ENCODE measurements at places on chromosomes 11 and 22. TPM values are rescaled to one million over a fixed set of nuclear protein-coding genes. Genes with fewer than 3 reads are reported as not detected.

GRCh38 chr11:59216641-59217564 lies 4.2 kb upstream of the MPEG1 start:
- H3K27ac ChIP-seq = no peak overlapping the region
- no peak for DNase-seq
- peaks cover 12% of the 10 kb centered on the region for H3K4me1 ChIP-seq
- H3K36me3 ChIP-seq = no peaks in the 10 kb centered on the region
- no peak overlapping the region for H3K4me3 ChIP-seq

- DNase-seq = no peak
- no peak overlapping the region for H3K4me3 ChIP-seq
- H3K27me3 ChIP-seq = no peaks in the 10 kb centered on the region
- no peaks in the 10 kb centered on the region for H3K4me1 ChIP-seq
Measured at GRCh38 chr11:125262194-125262829, 97.8 kb downstream of the PKNOX2 start.

DNA sequence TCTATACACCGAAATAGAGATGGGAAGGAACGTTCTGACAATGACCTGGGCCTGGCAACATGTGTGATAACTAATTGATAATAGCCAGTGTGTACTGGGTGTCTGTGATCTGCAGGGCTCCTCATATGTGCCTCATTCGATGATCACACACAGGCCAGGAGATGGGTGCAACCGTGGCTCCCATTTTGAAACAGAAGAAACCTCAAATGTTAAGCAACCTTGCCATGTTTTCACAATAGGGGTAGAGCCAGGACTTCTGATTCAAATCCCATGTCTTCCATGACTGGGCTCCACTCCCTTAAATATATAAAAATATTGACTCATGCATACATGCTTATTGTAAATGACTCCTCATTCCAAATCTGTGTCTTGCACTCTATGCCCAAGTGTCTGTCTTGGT lies 11.1 kb downstream of the APOL3 start:
- H3K4me3 ChIP-seq = no peak overlapping the region
- peaks cover 58% of the 10 kb centered on the region for H3K4me1 ChIP-seq
- no peak overlapping the region for H3K27ac ChIP-seq

- no peak overlapping the region for H3K4me3 ChIP-seq
- H3K36me3 ChIP-seq = peaks cover 41% of the 10 kb centered on the region
- peaks cover 61% of the 10 kb centered on the region for H3K4me1 ChIP-seq
- H3K27ac ChIP-seq = no peak overlapping the region
Measured at GRCh38 chr22:40265783-40266182, 80.5 kb upstream of the ADSL start.

Gene OR6T1
- total RNA-seq = not detected

DNA sequence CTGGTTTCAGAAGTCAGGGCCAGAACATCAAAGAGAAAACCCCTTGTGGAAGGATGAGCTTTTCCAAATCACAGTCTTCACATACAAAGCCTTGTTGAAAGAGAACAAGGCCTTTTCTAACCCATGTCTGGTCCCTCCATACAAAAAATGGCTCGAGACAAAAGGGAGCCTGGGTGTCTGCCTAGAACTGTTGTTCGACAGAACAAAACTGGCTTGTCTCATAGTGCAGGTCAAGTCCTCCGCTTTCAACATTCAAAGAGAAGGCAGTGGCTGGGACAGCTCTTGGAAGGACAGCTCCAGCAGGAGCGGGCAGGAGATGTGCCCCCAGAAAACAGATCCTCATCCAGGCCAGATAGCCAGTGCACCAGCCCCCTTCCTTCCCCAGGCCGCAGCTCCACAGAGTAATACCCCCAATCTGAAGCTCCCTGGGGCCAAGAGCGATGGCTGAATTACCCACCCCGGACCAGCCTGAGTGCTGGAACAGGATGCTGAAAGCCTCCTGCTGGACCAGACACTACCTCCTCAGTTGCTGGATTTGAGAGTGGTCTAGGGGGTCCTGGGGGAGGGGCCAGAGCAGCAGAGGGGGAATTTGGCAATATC lies 27.6 kb downstream of the USH1C start:
- H3K27me3 ChIP-seq = no peaks in the 10 kb centered on the region
- no peaks in the 10 kb centered on the region for H3K4me1 ChIP-seq
- H3K27ac ChIP-seq = no peak overlapping the region
